ENCODE measurements at places on chromosomes 2 and 18. TPM values are rescaled to one million over a fixed set of nuclear protein-coding genes. Genes with fewer than 3 reads are reported as not detected.

Gene LHCGR
- 0.10 TPM for total RNA-seq

DNA sequence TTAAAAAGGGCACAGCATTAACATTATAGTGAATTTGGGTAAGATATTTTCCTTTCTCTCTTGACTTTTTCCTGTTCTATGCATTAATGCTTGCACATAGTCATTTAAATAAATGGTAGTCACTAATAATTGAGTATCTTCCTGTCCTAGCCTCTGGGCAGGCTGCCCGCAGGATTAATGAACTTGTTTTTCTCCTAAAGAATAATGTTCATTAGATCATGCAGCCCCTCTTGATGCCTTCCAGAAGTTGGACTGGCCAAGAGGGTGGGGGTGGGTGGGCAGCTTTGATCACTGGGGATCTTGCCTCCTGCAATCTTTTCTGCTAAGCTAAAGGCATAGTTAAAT, 514.5 kb upstream of the CDH2 start:
- no peak for DNase-seq

- no peak for DNase-seq
Observed at GRCh38 chr2:46171411-46171953, 125.7 kb upstream of the EPAS1 start.

- no peak for DNase-seq
Observed at GRCh38 chr2:183224948-183225347, 100.7 kb downstream of the NUP35 start.

Data from left ventricle myocardium superior (tissue), 1 donor.